Muscle of arm (tissue), 14 donors: ENCODE measurements at places on chromosomes 11 and 22. TPM values are rescaled to one million over a fixed set of nuclear protein-coding genes. Genes with fewer than 3 reads are reported as not detected.

- DNase-seq = no peak
These were observed 649.9 kb upstream of the API5 start for GRCh38 chr11:42661942-42662341.

DNA sequence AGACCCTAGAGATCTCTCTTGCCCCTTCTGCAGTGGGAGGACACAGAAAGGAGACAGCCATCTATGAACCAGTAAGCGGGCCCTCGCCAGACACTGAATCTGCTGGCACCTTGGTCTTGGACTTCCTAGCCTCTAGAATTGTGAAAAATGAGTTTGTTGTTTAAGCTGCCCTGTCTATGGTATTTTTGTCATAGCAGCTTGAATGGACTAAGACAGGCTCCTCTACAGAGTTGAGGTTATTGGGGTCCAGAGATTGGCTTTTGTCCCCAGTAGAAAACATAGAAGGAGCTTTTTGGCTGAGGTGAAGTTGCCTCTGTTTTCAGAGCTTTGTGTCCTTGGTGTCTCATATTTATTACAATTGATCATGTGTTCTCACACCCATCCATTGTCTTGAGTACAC is 77.2 kb downstream of the STIM1 start:
- DNase-seq = no peak

- DNase-seq = no peak
These were observed 390.7 kb downstream of the LARGE1 start for GRCh38 chr22:33529424-33530113.

DNA sequence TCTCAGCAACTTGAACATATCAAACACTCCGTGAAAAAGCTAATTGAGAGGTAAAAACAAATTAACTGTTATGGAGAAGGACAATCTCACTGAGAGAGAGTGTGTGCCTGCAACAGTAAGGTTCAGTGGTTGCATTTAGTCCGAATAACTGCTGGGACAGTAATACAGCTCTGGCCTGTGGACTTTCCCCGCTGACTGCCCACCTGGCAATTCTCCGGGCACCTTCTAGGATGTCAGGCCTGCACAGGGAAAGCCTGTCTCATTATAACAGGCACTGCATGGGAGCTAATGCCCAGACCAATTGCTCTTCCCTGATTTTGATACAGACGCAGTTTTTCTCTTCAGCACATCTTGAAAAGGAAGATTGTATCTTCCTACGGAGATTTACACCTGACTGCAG is 251.0 kb downstream of the DCDC1 start:
- no peak for DNase-seq

- DNase-seq = peak; percentile 23
These were observed 15.5 kb upstream of the BMAL1 start for GRCh38 chr11:13262096-13262495.

GRCh38 chr11:75514596-75514995 is 11.1 kb downstream of the GDPD5 start:
- DNase-seq = no peak

GRCh38 chr22:32237906-32238305 is 17.2 kb downstream of the SLC5A4 start:
- DNase-seq = no peak

- no peak for DNase-seq
These were observed 1.0 kb downstream of the SFI1 start for GRCh38 chr22:31497148-31497938.

DNA sequence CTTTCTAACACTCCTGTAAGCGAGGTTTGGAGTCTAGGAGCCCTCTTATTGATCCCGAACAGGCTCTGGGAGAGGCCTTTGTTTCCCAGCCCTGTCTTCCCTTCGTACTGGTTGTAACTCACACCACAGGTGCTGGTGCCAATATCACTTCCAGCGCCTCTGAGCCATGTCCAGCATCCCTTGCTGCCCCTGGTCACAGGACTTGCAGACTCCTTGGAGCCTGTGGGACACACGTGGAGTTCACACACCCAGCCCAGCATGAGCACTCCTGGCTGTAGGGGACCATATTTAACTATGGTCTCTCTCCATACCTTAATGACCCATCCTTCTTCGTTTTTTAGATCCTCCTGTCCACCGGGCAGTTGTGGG is 2.2 kb downstream of the ZBTB16 start:
- DNase-seq = no peak

GRCh38 chr22:45781966-45782365 is 110.3 kb downstream of the ATXN10 start:
- no peak for DNase-seq

GRCh38 chr22:28742562-28742962 is 723 bp downstream of the HSCB start:
- no peak for DNase-seq

GRCh38 chr11:62536301-62536957 is 10.2 kb downstream of the AHNAK start:
- DNase-seq = no peak

DNA sequence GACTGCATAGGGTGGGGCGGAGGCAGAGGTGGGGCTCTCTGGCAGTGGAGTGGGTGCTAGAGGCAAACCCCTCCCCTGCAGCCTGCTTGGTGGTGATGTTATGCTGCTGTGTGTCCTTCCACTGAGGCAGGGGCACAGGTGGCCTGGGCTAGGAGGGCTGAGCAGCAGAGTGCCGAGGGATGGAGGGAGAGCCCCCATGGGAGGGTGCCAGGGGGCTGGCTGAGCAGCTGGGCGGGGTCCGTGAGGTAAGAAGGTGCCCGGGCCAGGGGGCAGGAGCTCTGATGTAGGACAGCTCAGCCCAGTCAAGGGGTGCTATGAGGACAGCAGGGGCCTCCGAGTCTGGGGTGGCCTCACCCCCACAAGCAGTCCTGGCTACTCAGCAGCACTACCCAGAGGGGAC is 4.2 kb downstream of the CLDN5 start:
- no peak for DNase-seq

- no peak for DNase-seq
These were observed 6.4 kb downstream of the PRAME start for GRCh38 chr22:22552630-22553029.

- DNase-seq = no peak
These were observed 3.5 kb downstream of the ADM start for GRCh38 chr11:10308201-10308954.

DNA sequence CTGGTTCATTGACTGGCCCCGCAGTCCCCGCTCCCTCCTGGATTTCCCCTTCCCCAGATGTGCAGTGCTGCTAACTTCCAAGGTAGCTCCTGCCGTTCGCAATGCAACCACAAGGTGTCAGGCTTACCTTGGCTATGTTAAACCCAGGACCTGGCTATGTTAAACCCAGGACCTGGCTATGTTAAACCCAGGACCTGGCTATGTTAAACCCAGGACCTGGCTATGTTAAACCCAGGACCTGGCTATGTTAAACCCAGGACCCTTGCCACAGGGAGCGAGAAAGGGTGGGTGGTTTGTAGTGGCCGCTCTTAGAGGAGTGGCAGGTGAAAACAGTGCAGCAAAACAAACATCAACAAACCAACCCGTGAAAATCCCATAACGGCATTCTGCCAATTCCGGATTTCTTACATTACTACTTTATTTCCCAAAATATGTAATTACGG is 2.9 kb upstream of the ADAMTS8 start:
- peak; percentile 77 for DNase-seq

DNA sequence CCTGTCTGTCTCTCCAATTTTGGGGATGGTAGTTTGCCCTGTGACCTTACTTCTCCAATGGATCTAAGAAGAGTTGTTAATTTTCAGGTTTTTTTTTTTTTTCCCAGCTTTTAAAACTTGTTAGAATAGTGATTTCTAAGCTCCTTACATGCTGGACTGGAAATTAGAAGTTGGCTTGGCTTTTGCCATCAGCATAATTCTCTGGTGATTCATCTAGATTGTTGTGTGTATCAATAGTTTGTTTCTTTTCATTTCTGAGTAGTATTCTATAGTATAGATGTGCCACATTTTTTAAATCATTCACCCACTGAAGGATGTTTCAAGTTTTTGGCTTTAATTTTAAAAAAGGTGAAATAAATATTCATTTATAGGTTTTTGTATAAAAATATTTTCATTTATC is 51.4 kb downstream of the ADAMTS15 start:
- DNase-seq = no peak

GRCh38 chr11:61972672-61973475 is 5.4 kb upstream of the FTH1 start:
- DNase-seq = no peak

DNA sequence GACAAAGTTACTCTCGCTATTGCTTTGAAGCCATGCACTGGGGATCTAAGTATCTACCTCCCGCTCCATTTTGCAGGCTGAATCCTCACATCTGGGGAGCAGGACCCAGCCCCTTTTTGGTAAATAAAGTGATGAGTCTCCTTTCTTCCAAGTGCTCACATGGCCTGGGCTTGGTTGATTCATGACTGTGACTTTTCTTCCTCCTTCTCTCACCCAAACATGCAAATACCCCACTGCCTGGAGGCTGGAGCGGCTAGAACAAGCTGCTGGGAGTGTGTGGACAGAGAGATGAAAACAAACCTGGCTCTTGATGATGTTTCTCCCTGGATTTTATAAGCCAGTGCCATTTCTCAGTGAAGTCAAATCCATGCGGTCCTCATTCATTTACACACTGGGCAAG is 72.7 kb downstream of the TRIM29 start:
- DNase-seq = no peak

The DGCR6 gene
- 63.3 TPM for polyA plus RNA-seq

The POLR2F gene
- 29.5 TPM for polyA plus RNA-seq

The NPAS4 gene
- polyA plus RNA-seq = 0.32 TPM

The FIBIN gene
- 62.5 TPM for polyA plus RNA-seq

The XRCC6 gene
- polyA plus RNA-seq = 205 TPM

The CD3D gene
- 0.66 TPM for polyA plus RNA-seq

The GGTLC2 gene
- not detected for polyA plus RNA-seq

The SCGB1A1 gene
- polyA plus RNA-seq = not detected
